Stimulated activated CD8-positive, alpha-beta memory T cell treated with anti-CD3 and anti-CD28 coated beads, Interleukin-15, amount 100 ng/mL, for 1 hour (primary cell): ENCODE measurements at places on chromosomes 11 and 22.
A peak's percentile ranks its signal among the peaks of the same experiment; 100 is the strongest.

- no peak for DNase-seq
Observed at GRCh38 chr11:65493367-65494176, 5.3 kb upstream of the MALAT1 start.

- peak; percentile 14 for DNase-seq
Observed at GRCh38 chr22:38267086-38267485, 5.7 kb downstream of the TMEM184B start.

- no peak for DNase-seq
Observed at GRCh38 chr11:81420668-81421250, 1312.9 kb downstream of the FAM181B start.

- no peak for DNase-seq
Observed at GRCh38 chr11:71485063-71485399, 32.0 kb downstream of the NADSYN1 start.
